Mucosa of descending colon (tissue), 3 donors: ENCODE measurements at places on chromosomes 4 and X. TPM values are rescaled to one million over a fixed set of nuclear protein-coding genes. Genes with fewer than 3 reads are reported as not detected.

DNA sequence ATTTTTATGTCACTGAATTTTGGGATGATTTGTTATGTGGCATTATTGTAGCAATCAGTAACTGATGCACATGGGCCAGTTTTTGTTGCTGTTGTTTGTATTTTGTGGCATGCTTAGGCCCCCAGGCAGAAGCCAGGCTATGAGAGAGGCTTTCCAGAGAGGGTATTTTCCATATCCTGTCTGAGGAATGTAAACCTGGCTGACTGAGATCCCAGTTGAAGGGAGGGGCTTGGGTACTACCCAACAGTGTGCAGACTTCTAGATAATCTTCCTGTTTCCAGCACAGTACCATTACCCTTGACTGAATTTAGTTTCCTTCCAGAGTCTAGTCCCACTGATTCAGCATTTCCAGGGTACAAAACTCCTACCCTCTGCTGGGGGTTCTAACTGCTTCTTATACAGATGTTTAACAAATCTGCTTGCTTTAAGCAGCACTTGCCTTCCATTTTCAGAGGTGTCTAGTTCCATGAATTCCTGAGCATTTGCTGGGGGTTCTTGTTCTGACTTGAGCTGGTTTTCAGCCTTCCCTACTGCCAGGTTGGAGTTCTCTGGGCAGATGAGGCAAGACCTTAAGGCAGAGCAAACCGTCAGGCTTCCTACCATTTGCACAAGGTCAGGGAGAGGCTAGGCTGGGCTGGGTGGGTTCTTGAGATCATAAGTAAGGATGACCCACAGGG, 104.7 kb upstream of the EGFL6 start:
- DNase-seq, result no peak

DNA sequence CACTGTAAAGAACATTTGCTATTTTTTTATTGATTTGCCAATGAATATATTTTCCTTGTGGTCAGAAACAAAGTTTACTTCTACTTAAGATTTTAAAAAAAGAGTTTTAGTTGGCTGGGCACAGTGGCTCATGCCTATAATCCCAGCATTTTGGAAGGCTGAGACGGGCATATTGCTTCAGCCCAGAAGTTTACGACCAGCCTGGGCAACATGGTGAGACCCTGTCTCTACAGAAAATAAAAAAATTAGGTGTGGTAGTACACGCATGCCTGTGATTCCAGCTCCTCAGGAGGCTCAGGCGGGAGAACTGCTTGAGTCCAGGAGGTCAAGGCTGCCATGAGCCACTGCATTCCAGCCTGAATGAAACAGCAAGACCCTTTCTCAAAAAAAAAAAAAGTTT, 36.8 kb downstream of the LRP2BP start:
- DNase-seq, result no peak

- DNase-seq, result no peak
Measured at GRCh38 chr4:174658246-174658645, 136.0 kb upstream of the HPGD start.

PROM1 gene
- total RNA-seq, result 136 TPM

DNA sequence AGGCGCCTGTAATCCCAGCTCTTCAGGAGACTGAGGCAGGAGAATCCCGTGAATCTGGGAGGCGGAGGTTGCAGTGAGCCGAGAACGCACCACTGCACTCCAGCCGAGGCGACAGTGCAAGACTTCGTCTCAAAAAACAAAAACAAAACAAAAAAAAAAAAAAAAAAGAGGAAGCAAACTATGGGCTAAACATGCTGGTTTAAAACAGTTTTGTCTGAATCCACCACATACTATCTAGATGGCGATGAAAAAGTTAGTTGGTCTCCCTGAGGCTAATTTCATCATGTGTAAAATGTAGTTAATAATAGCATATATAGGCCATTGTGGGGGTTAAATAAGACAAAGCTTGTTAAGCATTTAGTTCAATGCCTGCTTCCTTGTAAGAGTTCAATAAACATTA, 451.1 kb downstream of the RPA4 start:
- DNase-seq, result no peak

DNA sequence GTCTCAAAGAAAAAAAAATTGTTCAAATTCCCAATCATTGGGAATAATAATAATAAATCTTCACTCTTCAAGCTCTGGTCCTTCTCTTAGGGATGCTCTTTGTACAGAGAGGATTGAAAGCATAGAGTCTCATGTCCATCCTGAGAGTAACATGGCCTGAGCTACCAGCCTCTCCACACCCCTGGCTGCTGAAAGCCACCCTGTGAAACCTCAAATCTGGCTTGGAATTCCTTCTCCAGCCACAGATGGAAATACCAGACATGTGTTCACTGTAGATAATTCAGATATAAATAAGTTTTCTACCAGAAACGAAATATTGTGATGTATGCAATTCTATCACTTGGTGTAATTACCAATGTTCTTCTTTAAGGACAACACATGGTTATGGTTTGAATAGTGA, 140.6 kb downstream of the ARSF start:
- no peak for DNase-seq

GRCh38 chr4:117478702-117479101, 393.3 kb upstream of the TRAM1L1 start:
- DNase-seq, result no peak

- peak; percentile 63 for DNase-seq
Measured at GRCh38 chrX:41412261-41413081, 34.7 kb upstream of the NYX start.
